Upper lobe of right lung (tissue), 1 donor: ENCODE measurements at places on chromosomes 6 and 20.

DNA sequence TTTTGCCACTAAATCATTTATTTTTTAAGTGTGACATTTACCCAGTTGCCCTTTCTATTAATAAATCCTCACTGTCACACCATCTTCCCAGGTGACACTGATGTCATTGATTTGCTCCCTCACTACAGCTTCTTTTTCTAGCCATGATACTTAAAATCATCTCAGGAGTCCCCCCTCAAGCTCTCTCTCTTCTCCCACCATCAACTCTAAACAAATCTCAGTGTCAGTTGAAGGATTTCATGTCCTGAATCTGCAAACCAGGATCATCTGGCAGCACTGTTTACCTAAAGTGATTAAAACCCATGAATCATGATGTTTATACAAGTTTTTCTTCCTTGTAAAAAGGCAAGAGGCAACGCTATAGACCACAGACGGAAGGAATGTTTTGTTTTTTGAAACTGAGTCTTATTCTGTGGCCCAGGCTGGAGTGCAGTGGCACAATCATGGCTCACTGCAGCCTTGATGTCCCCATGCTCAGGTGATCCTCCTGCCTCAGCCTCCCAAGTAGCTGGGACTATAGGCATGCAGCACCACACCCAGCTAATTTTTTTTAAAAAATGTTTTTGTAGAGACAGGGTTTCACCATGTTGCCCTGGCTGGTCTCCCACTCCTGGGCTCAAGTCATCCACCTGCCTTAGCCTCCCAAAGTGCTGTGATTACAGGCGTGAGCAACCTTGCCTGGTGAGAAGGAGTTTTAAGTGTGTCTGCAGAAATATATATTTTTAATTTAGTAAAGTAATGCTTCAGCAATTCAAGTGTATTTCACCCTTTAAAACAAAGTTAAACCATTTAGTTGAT, 30.1 kb upstream of the SH3BGRL2 start:
- H3K4me1 ChIP-seq = no peaks in the 10 kb centered on the region
- H3K27ac ChIP-seq = no peak overlapping the region
- H3K36me3 ChIP-seq = no peaks in the 10 kb centered on the region

GRCh38 chr6:110331816-110332215, 26.3 kb downstream of the METTL24 start:
- no peaks in the 10 kb centered on the region for H3K27me3 ChIP-seq
- no peak for DNase-seq
- H3K4me3 ChIP-seq = no peak overlapping the region
- H3K36me3 ChIP-seq = no peaks in the 10 kb centered on the region
- peaks cover 6% of the 10 kb centered on the region for H3K4me1 ChIP-seq

DNA sequence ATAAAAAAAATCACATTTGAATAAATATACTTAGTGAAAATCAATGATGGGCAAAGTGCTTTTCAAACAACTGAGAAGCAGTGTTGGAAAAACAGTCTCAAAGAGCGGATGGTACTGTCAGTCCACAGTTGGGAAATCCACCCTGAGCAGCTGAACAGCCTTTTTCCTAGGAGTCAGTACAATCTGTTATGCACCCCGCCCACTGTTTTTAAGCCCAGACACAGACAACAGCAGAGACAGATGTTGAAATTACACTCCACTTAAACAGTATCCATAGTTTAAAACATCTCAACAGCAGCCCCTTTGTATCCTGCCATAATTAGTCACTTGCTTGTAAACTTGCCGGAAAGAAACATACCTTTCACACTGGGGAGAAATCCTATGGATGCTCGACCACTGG, 372 bp downstream of the KIAA0408 start:
- no peak for DNase-seq
- H3K4me3 ChIP-seq = peak overlapping the region; percentile 53
- H3K4me1 ChIP-seq = peaks cover 18% of the 10 kb centered on the region

DNA sequence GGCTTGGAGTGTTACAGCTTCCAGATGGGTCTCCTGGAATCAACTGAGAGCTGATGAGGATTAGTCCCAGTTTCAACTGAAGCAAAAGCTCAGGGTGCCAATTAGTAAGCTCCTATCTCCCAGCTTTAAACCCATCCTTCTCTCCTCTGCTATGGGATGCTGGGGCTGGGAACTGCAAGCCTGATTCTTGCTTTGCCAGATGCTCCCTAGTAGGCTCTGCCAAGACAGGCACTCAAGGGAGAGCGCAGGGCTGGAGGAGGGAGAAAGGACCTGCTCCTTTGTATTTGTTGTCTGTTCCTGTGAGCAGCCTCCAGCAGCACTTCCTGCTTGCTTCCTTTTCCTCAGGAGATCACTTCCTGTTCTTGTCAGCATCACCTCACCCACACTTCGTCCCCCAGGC, 309.7 kb downstream of the KIF16B start:
- H3K4me3 ChIP-seq = no peak overlapping the region
- no peaks in the 10 kb centered on the region for H3K27me3 ChIP-seq
- no peaks in the 10 kb centered on the region for H3K36me3 ChIP-seq
- H3K4me1 ChIP-seq = peaks cover 4% of the 10 kb centered on the region
